CD4-positive, alpha-beta T cell (primary cell): ENCODE measurements at places on chromosomes 2 and 18.

- no peak for DNase-seq
These were observed 144.0 kb downstream of the TMEM163 start for GRCh38 chr2:134574611-134575330.

GRCh38 chr18:44065206-44065605 lies 615.5 kb upstream of the SETBP1 start:
- DNase-seq: no peak

DNA sequence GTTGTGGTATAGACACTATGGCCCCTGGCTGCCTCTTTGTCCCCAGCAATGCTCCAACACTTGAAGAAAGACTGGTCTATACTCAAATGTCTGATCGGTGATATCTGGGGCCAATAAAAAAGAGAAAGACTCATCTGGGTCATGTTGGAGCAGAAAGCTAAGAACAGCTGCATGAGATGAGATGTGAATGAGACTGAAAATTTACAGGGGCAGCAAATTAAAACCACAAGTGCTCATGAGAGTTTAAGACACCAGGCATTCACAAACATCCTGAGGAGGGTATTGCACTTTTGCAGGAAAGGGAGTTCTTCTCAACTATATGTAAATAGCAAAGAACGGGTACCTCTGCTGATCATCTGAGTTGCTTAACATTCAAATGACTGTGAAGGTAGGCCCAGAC lies 36.3 kb downstream of the MAIP1 start:
- DNase-seq: no peak

DNA sequence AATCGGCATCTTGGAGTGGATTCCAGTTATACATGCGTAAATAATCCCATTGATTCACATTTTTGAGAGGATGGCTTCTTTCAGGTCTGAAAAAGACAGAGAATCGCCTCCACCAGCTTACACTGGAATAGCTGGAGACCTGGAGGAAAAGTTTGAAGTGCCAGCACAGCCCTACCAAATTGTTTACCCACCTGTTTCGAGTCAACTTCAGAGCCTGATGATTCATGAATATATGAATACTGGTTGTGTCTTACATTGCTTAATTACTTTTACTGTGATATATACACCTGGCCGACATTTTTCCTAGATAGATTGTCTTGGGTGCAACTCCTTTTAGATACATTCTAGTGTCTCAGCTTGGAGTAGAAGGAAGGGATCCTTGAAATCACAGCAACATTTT lies 335 bp upstream of the NCKAP5 start:
- DNase-seq: no peak

DNA sequence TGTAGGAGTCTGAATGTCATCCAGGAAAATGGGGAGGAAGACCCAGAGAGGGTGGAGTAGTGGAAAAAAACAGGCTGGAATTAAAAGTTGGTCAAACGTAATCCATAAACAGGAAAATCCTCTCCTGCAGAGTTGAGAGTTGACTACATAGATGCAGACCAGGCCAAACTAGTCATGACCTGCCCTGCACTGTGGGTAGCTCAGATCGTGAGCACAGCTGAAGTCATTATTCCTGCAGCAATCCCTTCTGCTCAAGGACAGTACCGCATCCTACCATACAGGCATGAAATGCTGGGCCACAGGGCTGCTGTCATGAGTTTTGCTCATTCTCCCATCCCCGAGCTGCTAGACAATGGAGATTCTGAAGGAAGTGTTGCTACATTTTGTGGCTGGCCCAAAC lies 352.2 kb downstream of the EN1 start:
- DNase-seq: no peak

DNA sequence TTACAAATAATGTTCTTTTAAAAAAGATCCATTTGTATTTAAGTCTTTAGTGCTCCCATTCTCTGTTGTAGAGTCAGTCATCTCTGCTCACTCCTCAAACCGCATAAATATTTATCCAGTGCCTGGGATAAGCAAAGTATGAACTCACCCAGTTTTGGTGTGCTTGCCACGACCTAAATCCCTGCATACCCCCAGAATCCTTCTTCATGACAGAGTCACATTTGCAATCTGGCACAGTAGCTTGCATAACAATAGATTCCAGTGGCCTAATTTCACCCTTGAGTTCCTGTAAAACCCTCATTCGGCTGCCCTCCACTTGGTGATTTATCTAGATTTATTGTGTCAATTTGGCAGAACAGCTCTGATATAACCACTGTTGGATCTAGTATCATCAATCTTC lies 92.9 kb downstream of the DTNA start:
- no peak for DNase-seq

GRCh38 chr2:144026753-144027152 lies 493.2 kb downstream of the ZEB2 start:
- no peak for DNase-seq

GRCh38 chr2:172614932-172615331 lies 59.0 kb downstream of the PDK1 start:
- DNase-seq: no peak

DNA sequence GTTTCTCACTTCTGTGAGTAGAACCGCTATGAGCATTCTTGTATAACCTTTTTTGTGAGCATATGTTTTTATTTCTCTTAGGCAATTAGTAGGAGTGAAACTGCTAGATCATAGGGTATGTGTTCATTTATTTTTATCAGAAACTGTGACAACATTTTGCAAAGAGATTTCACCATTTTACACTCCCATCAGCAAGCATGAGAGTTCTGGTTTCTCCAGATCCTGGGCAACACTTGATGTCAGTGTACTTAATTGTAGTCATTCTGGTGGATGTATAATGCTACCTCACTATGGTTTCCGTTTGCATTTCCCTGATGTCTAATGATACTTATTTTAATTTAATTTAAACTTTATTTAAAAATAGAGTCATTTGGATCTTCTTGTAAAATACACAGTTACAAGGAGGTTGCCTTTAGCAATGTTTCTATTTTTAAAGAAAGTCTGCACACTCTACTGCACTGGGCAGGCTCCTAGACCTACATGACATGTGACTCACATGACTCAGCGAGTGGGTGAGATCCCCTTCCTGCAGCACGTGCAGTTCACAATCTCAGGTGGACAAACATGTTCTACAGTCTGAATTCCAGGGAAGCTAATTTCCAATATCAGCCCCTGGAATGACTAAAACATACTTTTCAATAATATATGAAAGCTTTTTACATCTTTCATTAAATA lies 127.0 kb upstream of the BCL2L11 start:
- DNase-seq: peak; percentile 30

DNA sequence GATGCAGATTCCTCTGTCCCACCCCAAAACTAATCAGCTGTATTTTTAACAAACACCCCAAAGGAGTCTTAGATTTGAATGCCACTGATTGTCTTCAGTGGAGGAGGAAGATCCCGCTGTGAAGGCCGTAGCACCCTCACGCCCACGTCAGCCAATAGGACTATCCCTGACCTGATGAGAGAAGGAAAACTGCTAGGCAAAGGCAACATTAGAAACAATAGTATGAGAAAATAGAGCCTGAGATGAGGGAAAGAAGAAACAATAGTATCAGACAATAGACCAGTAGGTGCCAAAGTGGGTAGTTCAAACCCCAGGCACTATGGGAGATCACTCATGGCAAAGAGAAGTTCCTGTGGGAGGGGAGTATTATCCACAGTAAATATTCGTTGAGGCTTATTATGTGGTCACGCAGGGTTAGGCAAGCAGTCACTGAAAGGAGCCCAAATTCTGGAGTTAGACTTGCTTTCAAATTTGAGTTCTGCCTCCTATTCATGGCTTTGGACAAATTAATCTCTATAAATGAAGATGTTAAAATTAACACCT lies 2.8 kb downstream of the PCBP1 start:
- DNase-seq: no peak

GRCh38 chr2:70247364-70248180 lies 856 bp downstream of the TIA1 start:
- no peak for DNase-seq

DNA sequence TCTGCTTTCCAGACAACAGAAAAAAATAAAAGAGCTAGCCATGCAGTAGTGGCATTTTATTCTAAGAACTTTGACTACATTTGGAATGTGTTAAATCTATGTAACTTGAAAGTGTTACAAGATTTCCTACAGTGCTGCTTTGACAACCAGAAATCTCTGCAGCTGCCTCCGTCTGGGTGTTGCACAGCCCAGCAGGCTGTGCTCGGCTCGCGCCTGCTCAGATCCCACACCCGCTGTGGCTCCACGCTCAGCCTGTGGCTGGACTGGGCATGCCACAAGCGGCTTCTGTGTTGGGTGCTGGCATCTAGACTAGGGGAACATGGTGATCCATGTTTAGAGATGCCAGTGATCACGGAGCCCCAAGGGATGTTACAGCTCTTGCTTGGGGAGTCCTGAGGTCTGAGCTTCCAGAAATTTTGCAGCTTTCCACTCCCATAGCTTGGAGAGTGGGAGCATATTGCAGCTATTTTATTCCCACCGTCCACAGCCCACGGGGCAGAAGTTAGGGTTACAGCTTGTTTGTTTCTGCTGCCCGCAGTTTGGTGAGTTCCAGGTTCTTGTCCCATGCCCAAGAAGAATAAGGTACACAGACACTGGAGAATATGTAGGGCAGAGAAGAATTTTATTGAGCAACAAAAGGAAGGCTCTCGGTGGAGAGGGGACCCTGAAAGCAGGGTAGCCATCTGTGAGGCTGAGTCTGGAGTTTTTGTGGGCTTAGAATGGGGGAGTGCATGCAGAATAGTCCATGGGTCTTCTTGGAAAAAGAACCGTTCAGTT lies 44.1 kb downstream of the FAM171B start:
- no peak for DNase-seq
